ENCODE measurements at places on chromosomes 16 and 17.
A peak's percentile ranks its signal among the peaks of the same experiment; 100 is the strongest.

DNA sequence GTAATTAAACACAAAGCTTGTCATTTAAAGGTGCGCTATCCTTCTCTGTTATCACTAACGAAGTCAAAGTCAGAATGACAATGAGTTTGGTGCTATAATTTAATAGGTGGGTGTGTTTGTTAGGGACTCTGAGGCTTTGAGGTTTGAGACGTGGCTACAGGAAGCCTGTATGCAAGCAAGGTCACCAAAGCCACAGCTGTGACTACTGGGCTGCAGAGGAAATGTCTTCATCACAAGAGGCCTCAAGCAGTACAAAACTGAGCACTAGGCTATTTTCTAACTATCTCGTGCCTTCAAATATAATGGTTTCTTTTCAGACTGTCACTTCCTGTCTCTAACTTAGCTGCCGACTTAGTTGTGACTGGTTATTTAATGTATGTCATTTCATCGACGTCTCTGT, 141.2 kb downstream of the AATF start:
- DNase-seq = peak; percentile 22

GRCh38 chr16:79288066-79288465, 312.5 kb downstream of the MAF start:
- no peak for DNase-seq

GRCh38 chr16:58516768-58517107, 1.4 kb downstream of the SETD6 start:
- DNase-seq = no peak

DNA sequence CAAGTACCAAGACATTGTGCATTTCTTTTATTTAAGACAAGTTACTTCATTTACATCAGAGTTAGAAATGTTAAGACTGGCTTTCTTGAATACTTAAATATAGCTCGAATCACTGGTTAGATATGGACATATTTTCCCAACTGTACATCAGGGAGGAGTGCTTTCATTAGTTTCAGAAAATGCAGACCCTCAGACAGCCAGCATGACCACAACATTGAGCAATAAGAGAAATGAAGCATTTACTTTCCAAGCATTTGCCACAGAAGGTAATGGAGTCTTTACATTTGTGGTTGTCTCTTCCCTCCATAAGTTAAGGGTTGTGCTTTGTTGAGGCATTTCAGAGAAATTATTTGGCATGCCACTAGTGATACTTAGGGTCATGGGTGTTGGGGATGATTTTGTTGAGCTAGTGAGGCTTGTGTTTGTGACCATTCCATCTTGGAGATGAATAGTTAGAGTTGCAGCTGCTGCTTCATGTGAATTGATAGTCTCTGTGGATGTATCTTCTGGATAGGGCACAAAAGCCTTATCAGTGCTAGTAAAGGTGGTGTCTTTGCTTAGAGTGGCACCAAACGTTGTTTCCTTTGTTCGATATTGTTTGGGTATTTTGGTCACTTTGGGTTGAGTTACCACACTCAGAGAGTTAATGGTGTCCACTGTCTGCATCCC, 2.1 kb downstream of the OMG start:
- DNase-seq = no peak

- DNase-seq = no peak
Observed at GRCh38 chr16:87170310-87170709, 146.9 kb downstream of the C16orf95 start.
